Hematopoietic multipotent progenitor cell treated with erythropoietin and hydrocortisone succinate and interleukin-3 and kit ligand, for 4 days (in vitro differentiated cells): ENCODE measurements at places on chromosomes 16 and 17.

DNA sequence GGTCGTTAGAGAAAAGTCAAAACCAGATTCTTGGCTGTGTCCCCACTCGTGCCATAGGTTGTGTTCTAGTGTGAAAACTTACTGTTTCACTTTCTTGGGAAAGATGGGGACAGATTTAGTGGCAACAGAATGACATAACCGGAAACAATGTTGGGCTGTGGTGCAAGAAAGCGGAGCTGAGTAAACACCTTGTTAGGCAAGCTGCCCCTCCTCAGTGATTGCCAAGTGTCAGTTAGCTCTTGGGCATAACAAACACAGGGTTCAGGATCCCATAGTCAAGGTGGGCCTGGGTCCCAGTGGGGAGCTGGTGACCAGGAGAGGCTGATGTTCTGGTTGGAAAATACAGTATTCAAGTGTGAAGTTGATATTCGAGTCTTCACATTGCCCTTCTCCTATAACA is 15.4 kb downstream of the UBN1 start:
- no peak for DNase-seq

- peak; percentile 79 for DNase-seq
Measured at GRCh38 chr17:20266806-20267458, 200.4 kb downstream of the LGALS9B start.

GRCh38 chr16:85289760-85290625 is 177.7 kb upstream of the CIBAR2 start:
- peak; percentile 45 for DNase-seq

DNA sequence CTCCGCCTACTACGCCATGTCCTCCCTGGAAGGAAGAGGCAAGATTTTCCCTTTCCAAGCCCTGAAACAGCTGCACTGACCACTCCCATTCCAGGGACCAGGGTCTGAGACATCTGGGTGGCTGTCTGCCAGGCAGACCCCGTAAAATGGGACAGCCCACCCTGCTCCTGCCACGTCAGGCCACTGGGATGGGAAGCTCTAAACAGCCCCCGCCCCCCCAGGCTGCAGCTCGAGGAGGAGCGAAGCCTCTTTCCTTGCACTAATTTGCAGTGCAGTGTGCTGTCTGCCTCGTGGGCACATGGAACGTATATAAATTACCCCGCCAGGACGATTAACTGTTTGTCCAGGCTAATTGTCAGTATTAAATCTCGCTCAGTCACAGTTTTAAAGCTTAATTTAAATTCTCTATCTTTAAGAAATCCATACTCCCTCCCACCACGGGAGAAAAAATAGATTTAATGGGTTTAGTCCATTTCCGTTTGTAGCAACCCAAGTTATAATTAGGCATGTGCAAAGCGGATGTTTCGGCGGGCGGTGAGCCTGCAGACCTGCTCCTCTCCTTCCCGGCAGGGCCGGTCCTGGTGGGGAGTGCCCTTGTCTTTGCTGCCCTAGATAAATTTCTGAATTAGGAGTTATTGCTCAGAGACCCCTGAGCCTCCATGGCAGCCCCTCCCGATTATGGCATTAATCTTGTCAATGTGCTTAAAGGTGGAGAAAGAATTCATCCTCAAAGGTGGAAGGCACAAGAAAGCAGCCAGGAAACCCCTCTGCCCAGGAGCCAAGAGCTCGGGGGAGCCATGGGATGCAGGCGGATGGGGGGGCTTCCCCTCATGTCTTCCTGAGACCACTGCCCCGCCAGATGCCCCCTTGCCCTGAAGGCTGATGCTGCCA is 268.0 kb upstream of the TNRC6C start:
- peak; percentile 37 for DNase-seq

DNA sequence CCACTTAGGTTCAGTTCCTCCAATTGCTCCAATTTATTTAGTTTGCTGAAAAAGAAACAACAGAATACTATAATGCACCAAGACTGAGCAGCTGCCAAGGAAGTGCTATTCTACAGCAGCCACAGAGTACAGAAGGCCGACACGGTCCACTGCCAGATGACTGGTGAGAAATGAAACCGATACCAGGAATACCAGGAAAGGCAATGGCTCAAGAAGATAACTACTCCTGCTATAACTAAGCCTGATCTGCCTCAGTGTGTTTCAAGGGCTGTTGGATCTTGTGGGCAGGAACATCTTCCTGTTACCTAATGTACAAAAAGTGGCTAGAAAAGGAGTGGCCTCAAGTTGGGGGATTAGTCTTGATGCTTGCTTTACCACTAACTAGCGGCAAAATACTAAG is 32.8 kb downstream of the MARVELD3 start:
- DNase-seq: no peak

DNA sequence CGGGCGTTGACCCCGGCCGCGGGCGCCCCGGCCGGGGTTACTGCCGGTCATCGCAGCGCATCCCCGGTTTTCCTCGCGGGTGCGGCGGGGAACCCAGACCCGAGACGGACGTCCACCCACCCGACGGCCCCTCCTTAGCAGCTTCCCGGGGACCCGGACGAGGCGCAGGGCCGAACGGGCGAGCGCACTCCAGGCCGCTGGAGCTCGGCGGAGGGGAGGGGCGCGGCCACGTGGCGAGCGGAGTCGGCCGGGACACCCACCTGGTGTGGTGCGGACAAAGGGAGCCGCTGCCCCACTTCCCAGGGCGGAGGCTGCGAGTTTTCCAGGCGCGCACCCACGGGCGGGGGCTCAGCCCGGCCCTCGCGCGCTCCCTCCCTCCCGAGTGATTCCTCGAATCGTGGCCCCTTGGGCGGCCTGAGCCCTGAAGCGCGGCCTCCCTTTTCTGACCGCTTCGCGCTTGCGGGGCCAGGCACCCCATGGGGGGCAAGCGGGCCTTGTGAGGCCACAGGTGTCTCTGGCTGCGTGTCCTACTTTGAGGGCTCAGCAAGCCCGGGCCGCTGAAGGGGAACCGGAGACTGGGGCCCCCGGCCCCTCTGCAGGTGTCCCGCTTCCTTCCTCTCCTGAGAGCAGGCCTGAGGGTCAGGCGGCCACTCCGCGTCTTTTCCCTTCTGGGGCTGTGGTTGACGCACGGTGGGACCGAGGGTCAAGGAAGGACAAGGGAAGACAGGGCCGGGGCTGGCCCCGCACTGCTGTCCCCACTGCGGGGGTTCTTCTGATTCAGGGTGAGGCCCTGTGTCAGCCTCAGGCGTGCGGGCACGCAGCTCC is 1.1 kb upstream of the FASN start:
- peak; percentile 41 for DNase-seq

DNA sequence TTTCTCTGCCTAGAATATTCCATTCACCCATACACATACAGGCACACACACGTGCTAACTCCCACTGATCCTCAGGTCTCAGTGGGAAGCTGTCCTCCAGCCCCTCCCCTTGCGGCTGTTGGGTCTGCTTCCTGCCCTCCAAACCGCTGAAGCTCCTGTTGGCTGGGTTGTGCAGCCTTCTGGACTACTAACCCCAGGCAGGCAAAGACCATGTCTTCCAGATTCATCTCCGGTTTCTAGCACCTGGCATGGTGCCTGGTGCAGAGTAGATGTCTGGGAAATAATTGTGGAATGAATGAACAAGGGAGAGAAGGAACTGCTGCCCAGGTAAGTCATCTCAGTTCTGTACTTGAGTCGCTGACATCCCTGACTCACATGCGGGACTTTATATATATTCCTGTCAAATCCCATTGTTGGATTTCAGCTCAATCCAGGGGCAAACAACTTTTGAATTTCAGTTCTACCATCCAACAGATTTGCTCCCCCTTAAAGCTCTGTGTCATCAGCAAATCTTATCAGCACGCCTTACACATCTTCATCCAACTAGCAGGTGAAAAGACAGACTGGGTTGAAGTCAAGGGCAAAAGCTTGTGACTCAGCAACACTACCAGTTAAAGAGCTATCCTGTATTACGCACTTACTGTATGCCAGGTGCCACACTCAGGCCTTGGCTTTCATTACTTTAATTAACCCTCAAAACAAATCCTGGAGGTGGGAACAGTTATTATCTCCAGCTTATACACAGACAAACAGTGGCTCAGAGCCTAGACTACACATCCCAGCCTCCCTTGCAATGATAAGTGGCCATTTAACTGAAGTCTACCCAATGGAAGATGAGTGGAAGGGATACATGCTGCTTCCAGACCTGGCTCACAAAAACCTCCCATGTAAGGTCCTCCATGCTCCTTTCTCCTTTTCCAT is 51.1 kb downstream of the SRCIN1 start:
- no peak for DNase-seq

DNA sequence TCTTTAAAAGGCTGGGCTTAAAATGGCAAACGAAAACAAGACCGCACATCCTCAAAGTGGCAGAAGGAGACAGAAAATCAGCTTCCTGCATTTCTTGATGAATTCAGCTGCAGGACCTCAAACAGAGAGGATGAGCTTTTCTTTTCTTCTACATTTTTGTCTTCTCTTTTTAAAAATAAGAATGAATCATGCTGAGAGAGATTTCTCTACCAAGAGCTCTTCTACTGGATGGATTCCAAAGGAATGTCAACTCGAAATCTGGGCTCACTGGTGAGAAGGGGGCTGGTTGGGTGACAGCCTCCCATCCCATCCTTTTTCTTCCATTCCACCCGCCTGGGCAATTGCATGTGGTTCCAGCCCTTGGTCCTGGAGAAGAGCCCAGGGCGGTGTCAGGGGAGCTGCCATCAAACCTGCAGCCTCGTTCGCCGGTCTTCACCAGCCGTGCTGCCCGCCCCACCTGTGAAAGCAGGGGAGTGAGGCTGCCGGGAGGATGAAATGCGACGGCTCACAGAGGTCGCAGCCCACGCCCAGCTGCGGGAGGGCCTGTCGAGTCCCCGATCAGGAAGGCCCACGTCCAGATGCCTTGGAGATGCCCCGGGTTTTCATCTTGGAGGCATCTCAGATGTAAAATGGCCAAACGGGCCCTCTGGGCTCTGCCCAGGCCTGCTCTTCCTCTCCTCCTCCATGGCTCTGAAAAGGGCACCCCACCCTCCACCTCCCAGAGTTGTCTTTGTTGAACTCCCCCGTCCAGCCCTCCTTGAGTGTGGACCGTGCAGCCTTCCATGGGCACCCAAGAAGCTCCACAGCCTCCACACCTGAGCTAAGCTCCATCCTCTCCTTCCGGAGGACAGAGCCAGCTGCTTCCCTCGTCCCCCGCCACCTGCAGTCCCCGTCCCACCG is 121.9 kb downstream of the FOXL1 start:
- DNase-seq: no peak

DNA sequence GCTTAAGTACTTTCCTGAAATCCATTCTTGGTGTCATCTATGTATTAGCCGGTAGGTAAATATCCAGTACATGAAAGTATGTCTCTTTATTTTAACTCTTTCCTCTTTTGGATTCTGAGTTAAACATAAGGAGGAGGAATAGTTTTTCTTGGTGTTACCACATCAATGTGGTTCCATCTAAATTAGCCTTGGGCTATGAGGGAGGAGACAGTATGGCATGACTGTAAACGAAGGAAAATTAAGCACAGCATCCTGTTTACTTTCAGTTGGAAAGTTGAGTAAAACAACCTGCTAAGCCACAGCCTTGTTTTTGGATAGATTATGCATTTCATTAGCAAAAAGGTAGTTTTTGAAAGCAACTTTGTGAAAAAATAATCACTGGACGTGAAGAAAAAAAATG is 693.0 kb upstream of the SOX9 start:
- no peak for DNase-seq

DNA sequence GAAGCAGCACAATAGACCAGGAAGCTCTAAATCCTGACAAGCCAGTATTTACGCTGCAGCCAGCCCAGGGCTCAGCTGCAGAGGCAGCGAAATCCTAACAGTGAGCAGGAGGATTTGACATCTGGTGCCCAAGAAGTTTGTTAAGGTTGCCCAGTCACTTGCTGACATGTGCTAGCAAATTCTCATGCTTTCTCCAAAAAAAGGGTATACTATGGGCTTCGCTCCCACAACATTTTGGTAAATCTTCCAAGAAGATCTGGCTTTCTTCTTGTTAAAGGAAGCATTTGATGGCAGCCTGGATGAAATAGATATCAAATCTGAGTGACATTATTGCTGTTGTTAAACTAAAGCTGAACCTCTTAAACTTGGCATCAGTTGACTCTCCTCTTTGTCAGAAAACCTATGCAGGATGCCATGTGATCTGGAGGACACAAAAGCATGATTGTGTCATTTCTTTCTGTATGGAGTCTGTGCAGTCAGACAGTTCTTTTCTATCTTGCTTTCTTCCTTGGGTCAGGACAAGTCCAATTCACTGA is 949.7 kb upstream of the RBFOX1 start:
- DNase-seq: no peak

DNA sequence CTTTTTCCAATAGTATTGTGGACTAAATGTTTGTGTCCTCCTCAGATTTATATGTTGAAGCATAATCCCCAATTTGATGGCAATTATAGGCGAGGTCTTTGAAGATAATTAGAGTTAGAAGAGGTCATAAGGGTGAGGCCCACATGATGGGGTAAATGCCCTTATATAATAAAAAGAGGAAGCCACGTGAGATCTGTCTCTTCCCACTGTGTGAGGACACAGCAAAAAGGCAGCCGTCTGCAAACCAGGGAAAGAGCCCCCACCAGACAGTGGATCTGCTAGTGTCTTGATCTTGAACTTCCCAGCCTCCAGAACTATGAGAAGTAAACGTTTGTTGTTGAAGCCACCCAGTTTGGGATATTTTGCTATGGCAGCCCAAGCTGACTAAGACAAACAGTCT is 76.0 kb downstream of the LYRM1 start:
- DNase-seq: peak; percentile 40

GRCh38 chr17:29059281-29059680 is 16.3 kb downstream of the PIPOX start:
- no peak for DNase-seq

- DNase-seq: no peak
Measured at GRCh38 chr16:54290833-54291655, 4.5 kb upstream of the IRX3 start.

DNA sequence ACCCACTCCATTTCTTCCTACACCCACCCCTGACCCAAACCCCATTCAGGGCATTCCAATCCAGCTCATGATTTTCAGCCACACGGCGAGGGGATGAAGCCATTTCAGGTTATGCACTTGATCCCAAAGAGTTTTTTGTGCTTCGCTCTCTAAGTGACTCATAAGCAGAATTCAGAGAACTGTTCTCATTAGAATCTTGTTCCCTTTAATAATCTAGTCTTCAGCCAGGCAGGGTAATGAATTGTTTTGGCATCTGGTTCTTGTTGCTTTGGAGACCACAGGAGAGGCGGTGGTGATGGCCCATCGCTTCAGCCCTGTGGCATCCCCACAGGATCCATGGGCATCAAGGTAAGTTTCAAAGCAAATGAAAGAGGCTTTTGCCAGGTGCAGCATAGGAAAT is 4.8 kb upstream of the KRT31 start:
- DNase-seq: no peak

DNA sequence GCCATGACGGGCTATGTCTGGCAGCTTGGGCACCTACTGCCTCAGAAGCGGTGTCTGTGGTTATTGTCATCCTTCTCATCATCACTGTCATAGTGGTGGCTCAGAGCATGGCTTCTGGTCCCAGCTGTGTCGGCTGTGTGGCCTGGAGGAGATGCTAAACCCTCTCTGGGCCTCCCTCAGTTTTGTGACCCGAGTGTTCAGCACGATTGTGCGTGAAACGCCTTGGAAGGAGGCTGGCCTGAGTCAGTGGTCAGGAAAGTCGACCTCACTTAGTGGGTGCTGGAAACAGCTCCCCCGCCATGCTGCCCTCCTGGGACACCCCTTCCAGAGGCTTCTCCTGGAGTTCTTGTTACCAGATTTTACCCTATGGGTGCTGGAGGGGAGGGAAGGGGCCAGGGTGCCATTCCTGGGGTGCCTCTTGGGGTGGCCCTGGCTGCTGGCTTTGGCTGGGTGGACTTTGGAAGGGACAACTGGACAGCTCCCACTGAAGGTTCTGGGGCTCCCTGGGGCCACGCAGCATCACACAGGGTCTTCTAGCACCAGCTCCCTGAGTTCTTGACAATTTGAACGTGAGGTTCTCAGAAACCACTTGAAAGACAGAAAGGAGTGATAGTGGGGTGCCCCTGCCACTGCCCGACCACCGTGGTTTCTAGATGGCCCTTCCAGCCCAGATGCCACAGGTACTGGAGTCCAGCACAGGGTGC is 226.5 kb upstream of the GSE1 start:
- DNase-seq: no peak
